ENCODE measurements at places on chromosomes 3 and 15.
A peak's percentile ranks its signal among the peaks of the same experiment; 100 is the strongest.

DNA sequence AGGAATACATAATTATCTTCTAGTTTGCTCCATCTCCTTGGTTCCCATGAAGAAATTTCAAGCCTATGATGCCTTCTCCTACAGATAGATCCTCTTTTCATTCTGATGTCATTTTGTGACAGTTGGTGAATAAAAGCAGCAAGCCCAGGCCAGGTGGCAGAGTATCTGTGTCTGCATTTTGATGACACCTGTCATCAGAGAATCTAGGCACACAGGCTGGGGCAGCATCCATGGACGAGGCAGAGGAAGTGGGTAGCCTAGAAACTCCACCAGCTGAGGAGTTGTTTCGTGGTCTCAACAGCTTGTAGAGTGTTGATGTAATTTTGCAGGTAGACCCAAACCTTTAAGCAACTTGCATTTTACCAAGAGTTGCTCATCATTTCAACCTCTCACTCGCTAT lies 269.8 kb downstream of the FEZF2 start:
- no peak for DNase-seq

DNA sequence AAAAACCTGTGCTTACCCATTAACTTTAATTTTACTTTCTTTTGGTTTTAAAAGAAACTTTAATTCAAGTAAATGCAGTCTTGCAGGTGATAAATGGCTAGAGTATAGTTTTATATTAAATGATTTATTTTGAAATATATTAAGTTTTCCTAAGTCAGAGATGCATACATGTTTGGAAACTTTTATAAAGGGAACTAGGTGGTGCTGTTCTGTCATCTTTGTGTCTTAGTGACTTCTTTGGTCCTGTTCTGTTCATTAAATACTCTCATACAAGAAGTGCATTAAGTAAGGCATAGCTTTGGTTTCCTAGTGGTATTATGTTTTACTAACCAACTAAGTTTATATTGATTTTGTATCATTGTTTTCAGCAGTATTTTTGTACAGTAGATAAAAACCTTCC lies 15.6 kb downstream of the CADM2 start:
- no peak for DNase-seq

DNA sequence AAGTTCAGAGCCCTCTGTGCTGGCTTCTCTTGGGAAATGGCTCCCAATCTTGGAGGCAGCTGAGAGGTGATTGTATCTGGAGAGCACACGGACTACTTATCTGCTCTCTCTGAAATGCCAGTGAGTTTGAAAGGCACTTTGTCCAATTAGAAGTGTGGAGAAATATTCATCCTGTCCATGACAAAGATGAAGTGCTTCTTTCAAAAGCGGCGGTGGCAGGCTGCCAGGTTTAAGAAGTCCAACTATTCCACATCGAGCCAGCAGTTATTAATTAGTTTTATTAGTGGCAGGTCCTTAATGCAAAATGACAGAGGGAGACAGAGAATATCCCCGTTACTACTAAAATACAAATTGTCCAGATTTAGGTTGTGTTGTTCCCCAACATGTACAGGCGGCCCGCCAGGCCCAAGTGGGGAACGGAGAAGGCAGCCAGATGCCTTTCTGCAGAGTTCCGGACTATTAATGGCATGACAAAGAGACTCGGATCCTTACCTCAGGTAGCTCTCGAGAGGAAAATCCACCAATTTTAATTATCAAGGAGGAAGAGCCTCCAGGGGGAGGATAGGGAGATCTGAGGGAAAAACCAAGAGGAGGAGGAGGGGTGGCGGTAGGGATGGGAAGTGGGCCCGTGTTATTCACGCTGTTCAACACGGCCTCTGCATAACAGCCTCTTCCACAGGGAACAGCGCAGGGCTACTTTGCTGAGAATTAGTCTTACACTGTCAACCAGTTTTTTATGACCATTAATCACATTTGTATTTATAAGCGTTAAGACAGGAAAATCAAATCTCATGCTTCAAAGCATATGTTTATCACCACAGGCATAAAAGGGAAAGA lies 42.0 kb downstream of the RORA start:
- no peak for DNase-seq

DNA sequence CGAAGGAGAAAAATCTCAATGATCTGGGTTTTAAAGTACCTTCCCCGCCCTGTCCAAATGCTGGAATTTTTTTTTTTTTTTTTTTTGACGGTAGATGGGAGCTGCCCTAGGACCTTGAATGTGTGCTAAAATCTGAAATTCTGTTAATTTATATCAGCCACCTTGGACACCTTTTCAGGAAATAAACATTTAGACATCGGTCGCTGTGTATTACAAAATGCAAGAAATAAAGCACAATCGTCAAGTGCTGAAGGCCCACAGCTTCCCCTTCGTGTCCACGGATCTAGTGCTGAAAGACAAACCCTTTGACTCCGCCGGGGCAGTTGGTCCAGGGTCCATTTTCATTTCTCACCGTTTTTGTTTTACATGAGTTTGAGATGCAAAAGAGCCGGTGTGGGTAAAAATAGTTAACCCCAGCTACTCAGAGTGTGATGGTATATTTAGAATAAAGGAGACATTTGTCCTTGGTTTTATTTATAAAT lies 90.2 kb upstream of the CHD2 start:
- peak; percentile 64 for DNase-seq

DNA sequence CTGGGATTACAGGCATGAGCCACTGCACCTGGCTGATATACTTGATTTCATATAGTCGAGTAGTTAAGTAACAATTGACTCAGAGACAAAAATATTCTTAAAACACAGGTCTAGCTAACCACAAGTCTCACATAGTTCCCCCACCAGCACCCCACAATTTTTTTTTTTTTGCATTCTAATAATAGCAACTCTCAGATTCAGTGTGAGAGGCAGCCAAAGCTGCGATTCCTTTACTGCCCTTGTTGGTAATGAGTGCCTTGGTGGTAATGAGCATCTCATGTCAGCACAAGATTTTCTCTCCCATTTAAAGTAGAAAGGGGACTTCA lies 72.5 kb downstream of the WWTR1 start:
- peak; percentile 60 for DNase-seq

- no peak for DNase-seq
Observed at GRCh38 chr3:20055842-20056241, 15.6 kb downstream of the KAT2B start.

DNA sequence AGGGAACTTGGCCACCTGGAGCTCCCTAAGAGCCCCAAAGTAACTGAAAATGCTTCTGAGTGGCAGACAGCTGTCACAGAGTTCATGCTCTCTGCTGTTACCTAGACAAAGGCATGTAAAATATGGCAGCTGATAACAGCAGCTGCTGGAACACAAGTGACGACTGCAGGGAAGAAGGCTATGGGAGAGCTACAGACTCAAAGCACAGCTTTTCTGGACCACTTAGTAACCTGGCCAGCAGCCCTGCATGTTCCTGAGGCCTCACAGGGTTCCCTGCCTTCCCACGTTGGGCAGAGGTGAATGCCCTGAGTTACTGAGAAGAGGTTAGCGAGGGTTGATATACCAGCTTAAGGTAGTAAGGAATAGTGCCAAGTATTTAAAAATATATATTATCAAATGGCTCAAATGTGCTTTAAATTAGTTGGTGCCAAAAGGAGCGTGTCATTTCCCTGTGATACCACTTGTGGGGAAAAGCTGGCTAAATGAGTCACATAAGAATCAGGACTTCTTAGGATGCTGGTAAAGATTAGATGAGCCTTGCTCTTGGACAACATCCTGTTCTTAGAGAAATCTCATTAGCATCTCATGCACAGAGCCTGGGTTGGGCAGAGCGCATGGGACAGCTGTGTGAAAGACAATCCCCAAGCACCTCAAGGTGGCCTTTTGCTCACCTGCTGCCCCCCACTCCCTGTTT lies 76.4 kb upstream of the SCN5A start:
- no peak for DNase-seq

- peak; percentile 94 for DNase-seq
Observed at GRCh38 chr3:51974963-51975851, at the start of gene ABHD14A. Gene ABHD14A (plus strand): TSS chr3:51975064. CDS start chr3:51975136, 72 bp downstream.

DNA sequence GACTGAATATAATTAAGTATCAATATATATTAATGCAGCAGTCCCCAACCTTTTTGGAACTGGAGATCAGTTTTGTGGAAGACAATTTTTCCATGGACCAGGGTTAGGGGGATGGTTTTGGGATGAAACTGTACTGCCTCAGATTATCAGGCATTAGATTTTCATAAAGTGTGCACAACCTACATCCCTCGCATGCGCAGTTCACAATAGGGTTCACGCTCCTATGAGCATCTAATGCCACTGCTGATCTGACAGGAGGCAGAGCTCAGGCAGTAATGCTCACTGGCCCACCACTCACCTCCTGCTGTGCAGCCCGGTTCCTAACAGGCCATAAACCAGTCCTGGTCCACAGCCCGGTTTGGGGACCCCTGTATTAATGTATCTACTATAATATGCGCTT lies 95.6 kb downstream of the ULK4 start:
- no peak for DNase-seq

DNA sequence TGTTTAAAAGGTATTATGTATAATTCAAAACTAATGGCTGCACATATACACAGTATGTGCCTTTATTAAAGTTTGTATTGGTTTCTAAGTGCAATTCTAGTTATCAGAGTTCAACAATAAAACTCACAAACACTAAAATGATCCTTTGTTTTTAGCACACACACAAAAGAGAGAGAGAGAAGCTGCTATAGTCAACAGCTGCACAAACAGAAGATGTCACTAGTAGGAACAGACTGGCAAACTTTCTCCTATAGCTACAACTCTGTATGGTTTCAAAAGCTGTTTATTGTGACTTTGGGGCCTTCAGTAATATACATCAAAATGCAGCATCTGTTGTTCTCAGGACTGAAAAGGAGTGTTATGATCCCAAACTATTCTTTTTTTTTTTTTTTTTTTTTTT lies 6.1 kb downstream of the SECISBP2L start:
- DNase-seq, result no peak

- no peak for DNase-seq
Observed at GRCh38 chr15:58360421-58361090, 71.2 kb upstream of the LIPC start.

DNA sequence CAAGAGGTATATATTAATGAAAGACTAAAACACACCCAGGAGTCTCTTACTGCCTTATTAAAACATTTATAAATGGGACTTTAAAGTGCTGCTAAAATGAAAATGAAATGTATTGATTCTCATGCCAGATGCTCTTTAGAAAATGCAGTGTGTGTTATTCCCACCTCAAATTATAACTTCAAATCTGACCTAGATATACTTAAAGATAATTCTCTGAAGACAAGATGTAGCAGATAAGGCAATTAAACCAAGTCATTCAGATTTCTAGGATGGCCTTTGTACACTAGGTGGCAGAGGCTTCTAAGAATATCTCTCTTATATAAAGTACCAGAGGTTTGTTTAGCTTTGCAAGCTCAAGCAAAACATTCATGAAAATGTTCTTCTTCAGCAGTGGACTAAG lies 26.9 kb upstream of the GOLGA8B start:
- DNase-seq, result no peak

All from GM13977 (cell line).